ENCODE measurements at places on chromosomes 3 and 15. TPM values are rescaled to one million over a fixed set of nuclear protein-coding genes. Genes with fewer than 3 reads are reported as not detected.

Gene DUOX1
- total RNA-seq, result 0.30 TPM

Gene TM2D3
- total RNA-seq, result 58.4 TPM

Gene KPNA1
- 37.1 TPM for total RNA-seq

Gene PHLDB2
- 12.8 TPM for total RNA-seq

Gene RUVBL1
- 110 TPM for total RNA-seq

Gene CYP1A2
- not detected for total RNA-seq

Gene PRTG
- 508 TPM for total RNA-seq

Gene BCL2A1
- total RNA-seq, result not detected

Gene NSUN3
- 13.4 TPM for total RNA-seq

Gene MOBP
- not detected for total RNA-seq

Measured in neural progenitor cell (in vitro differentiated cells).